ENCODE measurements at places on chromosomes 3 and 15. TPM values are rescaled to one million over a fixed set of nuclear protein-coding genes. Genes with fewer than 3 reads are reported as not detected.

The SERINC4 gene
- polyA plus RNA-seq = not detected

The ZPLD1 gene
- 0.56 TPM for polyA plus RNA-seq

The SERPINI2 gene
- polyA plus RNA-seq = not detected

- H3K4me3 ChIP-seq = no peak overlapping the region
- H3K27me3 ChIP-seq = no peaks in the 10 kb centered on the region
- no peak for DNase-seq
- H3K36me3 ChIP-seq = no peaks in the 10 kb centered on the region
- no peak overlapping the region for H3K27ac ChIP-seq
- no peaks in the 10 kb centered on the region for H3K4me1 ChIP-seq
These were observed 39.0 kb downstream of the MAPK6 start for GRCh38 chr15:52057996-52058395.

- H3K4me1 ChIP-seq = no peaks in the 10 kb centered on the region
- H3K27me3 ChIP-seq = no peaks in the 10 kb centered on the region
- DNase-seq = no peak
- H3K27ac ChIP-seq = no peak overlapping the region
These were observed 51.9 kb downstream of the PBRM1 start for GRCh38 chr3:52633786-52634185.

DNA sequence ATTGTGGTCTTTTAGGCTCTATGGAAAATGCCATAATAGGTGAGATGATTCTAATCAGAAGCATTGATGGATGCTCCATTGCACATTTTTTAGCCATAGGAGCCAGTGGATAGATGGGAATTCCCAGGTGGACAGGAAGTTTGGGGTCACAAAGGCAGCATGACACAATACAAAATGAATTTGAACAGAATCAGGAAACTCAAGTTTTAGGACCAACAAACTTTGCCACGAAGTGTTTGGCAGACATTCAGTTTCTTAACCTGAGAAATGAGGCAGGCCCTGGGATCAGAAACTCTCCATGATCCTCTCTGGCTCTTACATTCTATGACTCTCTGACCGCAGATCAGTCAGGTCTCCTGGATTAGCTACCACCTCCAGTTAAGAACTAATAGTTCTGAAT, 275.4 kb downstream of the TIGIT start:
- H3K27me3 ChIP-seq = no peaks in the 10 kb centered on the region
- H3K36me3 ChIP-seq = no peaks in the 10 kb centered on the region
- no peak overlapping the region for H3K27ac ChIP-seq
- H3K4me3 ChIP-seq = no peak overlapping the region
- DNase-seq = no peak

The GNAT1 gene
- not detected for polyA plus RNA-seq

The COLQ gene
- polyA plus RNA-seq = 0.73 TPM

- no peaks in the 10 kb centered on the region for H3K36me3 ChIP-seq
- no peak overlapping the region for H3K4me3 ChIP-seq
- H3K27me3 ChIP-seq = no peaks in the 10 kb centered on the region
- H3K27ac ChIP-seq = no peak overlapping the region
- DNase-seq = no peak
These were observed 95.9 kb upstream of the RNF7 start for GRCh38 chr3:141642215-141642614.

GRCh38 chr3:195137638-195138588, 133.0 kb downstream of the XXYLT1 start:
- H3K4me3 ChIP-seq = no peak overlapping the region
- H3K27me3 ChIP-seq = no peaks in the 10 kb centered on the region
- H3K27ac ChIP-seq = no peak overlapping the region
- DNase-seq = no peak

- H3K4me3 ChIP-seq = no peak overlapping the region
- no peak overlapping the region for H3K27ac ChIP-seq
- DNase-seq = peak; percentile 16
These were observed 39.0 kb downstream of the U2SURP start for GRCh38 chr3:143040261-143040879.

- no peak overlapping the region for H3K4me3 ChIP-seq
- DNase-seq = peak; percentile 45
- no peaks in the 10 kb centered on the region for H3K27me3 ChIP-seq
- no peaks in the 10 kb centered on the region for H3K4me1 ChIP-seq
- H3K27ac ChIP-seq = no peak overlapping the region
- no peaks in the 10 kb centered on the region for H3K36me3 ChIP-seq
These were observed 178.6 kb upstream of the TRIM42 start for GRCh38 chr3:140499114-140499757.

- no peak for DNase-seq
- H3K27ac ChIP-seq = no peak overlapping the region
- no peaks in the 10 kb centered on the region for H3K36me3 ChIP-seq
- H3K4me3 ChIP-seq = no peak overlapping the region
- peaks cover 13% of the 10 kb centered on the region for H3K4me1 ChIP-seq
- H3K27me3 ChIP-seq = no peaks in the 10 kb centered on the region
These were observed 18.8 kb upstream of the FAM174B start for GRCh38 chr15:92674347-92674746.

DNA sequence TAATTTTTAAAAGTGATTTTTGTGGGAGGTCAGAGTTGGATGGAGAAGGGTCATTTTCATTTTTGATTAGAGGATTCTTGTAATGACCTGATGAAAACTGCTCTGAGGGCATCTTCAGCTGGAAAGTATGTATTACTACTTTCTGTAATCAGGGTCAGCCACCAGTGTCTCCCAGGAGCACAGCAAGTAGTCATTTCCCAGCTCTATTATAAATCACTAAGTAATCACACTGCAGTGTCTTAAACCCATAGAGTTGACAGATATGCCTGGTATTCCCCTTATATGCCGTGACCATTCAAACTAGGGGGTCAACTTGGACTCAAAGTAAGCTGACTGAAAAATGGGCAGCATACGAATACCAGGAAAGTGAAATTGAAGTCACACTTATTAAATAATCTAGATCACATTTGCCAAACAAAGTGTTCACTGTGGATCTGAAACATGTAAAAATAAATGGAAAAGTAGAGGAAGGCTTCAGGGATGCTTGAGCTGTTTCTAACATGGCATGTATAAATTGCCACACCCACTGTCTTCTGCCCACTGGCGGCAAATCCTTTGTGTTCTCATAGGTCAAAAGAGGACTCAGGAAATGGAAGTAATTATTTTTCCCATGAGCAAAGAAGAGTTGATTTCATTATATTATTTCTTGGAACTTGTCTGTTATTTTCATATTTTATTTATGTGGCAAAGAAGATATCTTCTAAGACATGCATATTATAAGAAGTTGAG, 105.7 kb downstream of the MBNL1 start:
- H3K4me1 ChIP-seq = no peaks in the 10 kb centered on the region
- H3K27ac ChIP-seq = no peak overlapping the region
- H3K27me3 ChIP-seq = no peaks in the 10 kb centered on the region

DNA sequence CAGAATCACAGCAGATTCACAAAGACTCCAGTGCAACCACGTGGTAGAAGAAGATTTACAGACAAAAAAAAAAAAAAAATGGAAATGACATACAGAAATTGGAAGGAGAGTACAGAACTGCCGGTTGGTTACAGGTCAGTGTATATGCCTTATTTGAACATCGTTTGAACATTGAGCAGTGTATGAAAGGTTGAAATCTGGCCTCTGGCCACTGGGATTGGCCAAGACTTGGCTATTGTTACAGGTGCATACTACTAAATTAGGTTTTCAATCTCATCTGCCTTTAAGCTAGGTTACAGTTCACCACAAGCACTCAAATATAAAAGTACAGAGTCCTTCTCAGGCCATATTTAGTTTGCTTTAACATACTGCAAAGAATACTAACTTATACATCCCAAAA, 59.8 kb downstream of the THBS1 start:
- H3K27ac ChIP-seq = peak overlapping the region; percentile 27
- no peak overlapping the region for H3K4me3 ChIP-seq
- DNase-seq = no peak
- no peaks in the 10 kb centered on the region for H3K36me3 ChIP-seq
- no peaks in the 10 kb centered on the region for H3K4me1 ChIP-seq

The RETNLB gene
- polyA plus RNA-seq = not detected

DNA sequence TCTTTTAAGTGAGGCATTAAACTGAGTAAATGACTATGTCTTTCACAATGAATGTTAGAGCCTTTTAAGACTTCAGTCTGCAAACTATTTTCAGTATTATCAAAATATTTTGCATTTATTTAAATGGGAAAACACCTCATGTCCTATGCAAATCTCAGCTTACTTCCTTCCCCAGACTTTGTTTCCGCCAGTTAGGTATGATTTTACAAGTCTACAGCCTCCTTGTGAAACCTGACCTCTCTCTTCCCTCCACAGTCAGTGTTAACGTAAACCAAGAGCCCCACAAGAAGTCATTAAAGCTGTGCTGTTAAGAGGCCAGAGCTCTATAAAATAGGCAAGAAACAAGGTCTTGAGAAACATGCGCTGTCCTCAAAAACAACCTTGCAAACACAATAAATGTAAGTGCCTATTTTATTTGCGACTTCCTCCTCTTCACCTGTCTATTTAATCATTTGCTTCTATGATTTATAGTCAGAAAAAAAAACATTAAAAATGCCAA, 48.3 kb downstream of the PRTG start:
- H3K36me3 ChIP-seq = no peaks in the 10 kb centered on the region
- H3K27ac ChIP-seq = no peak overlapping the region
- H3K4me3 ChIP-seq = no peak overlapping the region
- DNase-seq = peak; percentile 59
- H3K4me1 ChIP-seq = peaks cover 10% of the 10 kb centered on the region

The EPHB1 gene
- 4.5 TPM for polyA plus RNA-seq

DNA sequence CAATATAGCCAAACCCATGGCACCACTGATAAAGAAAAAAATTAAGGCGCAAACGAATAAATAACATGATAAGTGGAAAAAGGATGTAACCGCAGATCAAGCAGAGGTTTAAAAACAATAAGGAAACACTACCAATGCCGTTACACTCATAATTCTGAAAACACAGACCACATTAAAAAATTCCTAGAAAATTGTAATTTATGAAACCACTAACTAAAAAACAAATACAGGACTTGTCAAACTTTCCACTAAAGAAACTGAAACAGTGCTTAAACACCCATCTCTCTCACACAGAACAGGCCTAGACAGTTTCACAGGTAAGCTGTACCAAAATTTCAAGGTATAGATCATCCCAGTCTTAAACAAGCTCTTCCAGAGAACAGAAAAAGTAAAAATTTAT, 28.4 kb downstream of the PCSK6 start:
- H3K27ac ChIP-seq = no peak overlapping the region
- no peak for DNase-seq
- no peak overlapping the region for H3K4me3 ChIP-seq

The BFSP2 gene
- not detected for polyA plus RNA-seq

DNA sequence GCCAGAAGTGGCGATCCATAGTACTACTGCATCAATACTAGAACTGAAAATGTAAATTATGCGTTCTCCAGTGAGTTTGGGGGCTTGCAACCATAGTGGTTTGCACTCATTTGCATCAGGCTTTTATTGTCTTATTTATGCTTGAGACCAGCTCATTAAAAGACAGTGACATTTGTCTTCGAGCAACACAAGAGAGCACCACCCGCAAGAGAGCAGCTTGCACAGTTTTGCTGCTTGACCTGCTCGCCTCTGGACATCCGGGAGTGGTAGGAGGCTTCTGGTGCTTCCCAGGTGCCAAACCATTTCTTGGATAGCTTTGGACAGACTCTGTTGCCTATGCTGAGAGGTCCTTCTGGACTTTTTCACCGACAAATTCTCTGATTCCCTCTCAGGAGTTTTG, 294.6 kb downstream of the MEX3B start:
- no peaks in the 10 kb centered on the region for H3K36me3 ChIP-seq
- H3K4me1 ChIP-seq = peaks cover 17% of the 10 kb centered on the region
- no peak overlapping the region for H3K27ac ChIP-seq
- no peak overlapping the region for H3K4me3 ChIP-seq
- no peaks in the 10 kb centered on the region for H3K27me3 ChIP-seq

The SMCO1 gene
- polyA plus RNA-seq = not detected

GRCh38 chr3:122975163-122975923, 52.2 kb downstream of the SEMA5B start:
- H3K27ac ChIP-seq = peak overlapping the region; percentile 19
- peaks cover 5% of the 10 kb centered on the region for H3K27me3 ChIP-seq
- peaks cover 22% of the 10 kb centered on the region for H3K4me1 ChIP-seq
- peak; percentile 62 for DNase-seq
- no peak overlapping the region for H3K4me3 ChIP-seq
- no peaks in the 10 kb centered on the region for H3K36me3 ChIP-seq

DNA sequence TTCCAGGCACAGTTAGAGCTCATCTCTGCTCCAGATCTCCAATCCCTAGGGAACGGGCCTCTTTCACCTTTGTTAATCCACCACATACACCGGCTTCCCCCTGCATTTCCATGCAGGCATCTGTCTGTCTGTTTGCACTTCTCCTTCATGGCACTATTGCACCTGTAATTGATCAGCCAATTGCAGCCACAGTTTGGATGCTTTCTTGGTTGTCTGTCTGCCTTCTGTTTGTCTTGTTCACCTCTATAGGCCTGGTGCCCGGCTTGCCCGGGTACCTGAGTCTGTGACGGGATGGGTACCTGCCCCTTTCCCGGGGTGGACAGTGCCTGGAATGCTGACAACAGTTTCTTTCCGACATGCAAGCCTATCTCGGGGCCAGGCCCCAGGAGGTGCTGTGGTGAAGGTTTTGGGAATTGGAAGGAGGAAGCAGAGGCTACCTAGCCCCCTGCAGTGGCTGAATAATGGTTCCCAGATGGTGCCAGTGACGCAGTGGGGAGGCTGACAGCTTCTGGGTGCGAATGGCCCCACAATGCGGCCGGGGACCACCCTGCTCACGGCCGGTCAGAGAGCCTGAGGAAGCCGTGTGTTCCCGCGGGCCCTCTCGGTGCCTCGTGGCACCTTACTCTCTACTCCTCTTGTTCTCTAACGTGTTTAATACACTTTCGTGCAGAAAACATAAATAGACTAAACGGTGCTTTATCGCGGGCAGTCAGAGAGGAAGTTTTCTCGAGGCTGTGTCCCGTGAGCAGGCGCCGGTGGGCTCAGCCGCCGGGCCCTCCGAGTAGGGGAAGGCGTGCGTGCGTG, 31.3 kb upstream of the RAB6B start:
- no peaks in the 10 kb centered on the region for H3K36me3 ChIP-seq
- no peaks in the 10 kb centered on the region for H3K27me3 ChIP-seq
- peak overlapping the region; percentile 87 for H3K4me3 ChIP-seq
- no peak overlapping the region for H3K27ac ChIP-seq
- peaks cover 4% of the 10 kb centered on the region for H3K4me1 ChIP-seq

DNA sequence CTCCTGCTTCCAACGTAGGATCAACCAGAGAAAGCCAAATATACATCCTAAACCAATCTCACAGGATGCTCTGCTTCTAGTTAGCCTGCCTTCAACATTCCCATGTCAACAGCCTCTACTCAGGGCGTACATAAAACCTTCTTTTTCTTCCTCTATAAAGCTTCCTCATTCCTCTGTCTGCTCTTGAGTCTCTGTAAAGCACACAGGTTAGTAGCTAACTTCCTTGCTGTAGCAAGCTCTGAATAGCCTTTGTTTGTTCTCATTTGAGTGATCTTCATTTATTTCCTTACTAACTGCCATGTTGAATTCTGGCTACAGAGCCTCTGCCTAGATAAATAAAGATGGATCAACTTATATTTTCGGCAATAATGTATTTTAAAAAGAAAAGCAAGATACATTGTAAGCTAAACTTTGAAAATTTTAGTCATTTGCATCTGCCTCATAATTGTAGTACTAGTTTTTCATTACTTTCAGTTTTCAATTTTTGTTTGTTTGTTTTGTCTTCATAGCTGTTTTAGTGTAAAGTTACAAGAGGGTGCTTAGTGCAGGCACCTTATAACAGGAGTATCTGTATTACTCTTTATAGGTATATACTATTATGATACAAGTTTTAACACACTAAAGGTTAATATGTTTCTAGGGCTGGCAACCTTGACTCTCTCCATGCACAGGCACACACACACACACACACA, 498.2 kb downstream of the PYDC2 start:
- DNase-seq = no peak
- H3K4me1 ChIP-seq = no peaks in the 10 kb centered on the region
- H3K27ac ChIP-seq = no peak overlapping the region
- no peaks in the 10 kb centered on the region for H3K36me3 ChIP-seq

Measured in hepatocyte (in vitro differentiated cells).